ENCODE measurements at places on chromosomes 1 and 21.

DNA sequence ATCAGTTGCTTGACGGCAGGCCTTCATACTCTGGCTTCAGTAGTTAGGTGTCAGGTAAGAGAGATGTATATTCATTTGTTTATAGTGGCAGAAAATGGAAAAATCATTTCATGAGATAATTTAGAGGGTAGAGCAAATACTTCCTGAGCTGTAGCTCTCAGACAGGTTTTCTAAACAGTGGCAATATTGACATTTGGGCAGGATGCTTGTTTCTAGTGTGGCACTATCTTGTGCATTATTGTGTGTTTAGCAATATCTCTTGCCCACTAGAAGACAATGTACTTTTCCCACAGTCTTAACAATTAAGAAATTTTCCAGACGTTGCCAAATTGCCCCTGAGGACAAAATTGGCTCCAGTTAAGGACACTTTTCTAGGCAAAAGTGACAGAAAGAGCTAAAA is 1143.1 kb downstream of the PLA2G4A start:
- DNase-seq = no peak

- no peak for DNase-seq
Observed at GRCh38 chr1:153262070-153262366, 2.5 kb downstream of the LORICRIN start.

DNA sequence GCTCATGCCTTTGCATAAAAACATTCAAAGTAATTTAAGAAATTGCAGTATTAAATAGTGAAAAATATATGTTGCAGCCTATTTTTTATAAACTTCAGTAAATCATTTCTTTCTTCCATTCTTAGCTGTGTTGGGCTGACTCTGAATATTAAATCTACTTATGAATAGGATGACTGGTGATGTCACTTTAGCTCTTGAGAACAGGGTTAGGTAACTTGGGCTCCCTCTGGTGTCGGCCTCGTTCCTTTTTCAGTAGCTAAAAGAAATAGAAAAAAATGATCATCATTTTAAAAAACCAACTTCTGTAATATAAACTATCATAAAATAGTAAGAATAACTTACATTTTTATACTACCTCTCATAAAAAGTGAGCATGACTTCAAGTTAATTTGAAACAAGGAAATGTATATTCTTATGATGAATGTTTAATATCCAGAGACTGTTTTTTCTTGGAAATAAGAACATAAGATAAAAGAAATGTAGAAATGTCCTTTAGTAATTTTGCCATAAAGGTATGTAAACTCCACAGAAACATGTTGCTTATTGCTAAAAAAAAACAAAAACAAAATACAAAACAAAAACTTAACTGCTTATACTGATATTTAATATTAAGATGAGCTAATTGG is 26.8 kb upstream of the NCAM2 start:
- DNase-seq = peak; percentile 68

DNA sequence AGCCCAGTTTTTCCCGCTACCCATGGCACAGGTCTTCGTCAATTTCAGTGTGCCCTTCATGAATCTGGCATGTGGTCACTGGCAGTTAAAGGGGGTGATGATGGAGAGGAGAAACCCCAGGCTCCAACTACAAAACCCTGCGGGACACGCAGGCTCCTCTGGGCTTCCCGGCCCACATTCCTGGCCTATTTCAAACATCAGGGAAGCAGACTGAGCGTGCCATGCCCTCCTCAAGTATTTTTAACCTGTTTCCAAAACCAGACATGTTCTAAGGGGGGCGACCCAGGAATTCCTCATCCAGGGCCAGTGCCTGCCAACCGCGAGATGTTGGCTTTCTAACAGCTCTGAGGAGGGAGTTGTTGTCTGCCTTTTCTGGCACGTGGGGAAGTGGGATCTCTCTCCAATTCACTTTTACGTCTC is 85.1 kb downstream of the CAPZB start:
- DNase-seq = peak; percentile 52

- no peak for DNase-seq
Observed at GRCh38 chr1:116243333-116244054, 129.6 kb upstream of the ATP1A1 start.

- DNase-seq = no peak
Observed at GRCh38 chr1:1438531-1439381, 3.3 kb downstream of the VWA1 start.

DNA sequence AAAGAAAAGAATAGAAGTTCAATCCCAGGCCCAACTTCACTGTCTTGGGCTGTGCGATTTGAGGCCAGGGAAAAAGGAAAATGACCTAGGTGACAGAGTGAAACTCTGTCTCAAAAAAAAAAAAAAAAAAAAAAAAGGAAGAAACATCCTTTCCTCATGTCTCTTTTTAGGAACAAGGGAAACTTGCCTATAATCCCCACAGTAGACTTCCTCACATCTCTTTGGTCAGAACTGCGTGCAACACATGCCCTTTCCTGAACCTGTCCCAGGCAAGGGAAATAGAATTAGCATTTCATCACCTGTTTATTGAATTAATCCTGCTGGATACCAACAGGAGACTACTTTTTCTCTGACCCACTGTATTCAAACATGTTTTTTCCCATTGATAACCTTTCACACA is 2.3 kb downstream of the DCST1 start:
- DNase-seq = no peak

- no peak for DNase-seq
Observed at GRCh38 chr21:42429021-42429420, 25.3 kb downstream of the UBASH3A start.

- no peak for DNase-seq
Observed at GRCh38 chr21:32377991-32378390, 14.8 kb downstream of the URB1 start.

DNA sequence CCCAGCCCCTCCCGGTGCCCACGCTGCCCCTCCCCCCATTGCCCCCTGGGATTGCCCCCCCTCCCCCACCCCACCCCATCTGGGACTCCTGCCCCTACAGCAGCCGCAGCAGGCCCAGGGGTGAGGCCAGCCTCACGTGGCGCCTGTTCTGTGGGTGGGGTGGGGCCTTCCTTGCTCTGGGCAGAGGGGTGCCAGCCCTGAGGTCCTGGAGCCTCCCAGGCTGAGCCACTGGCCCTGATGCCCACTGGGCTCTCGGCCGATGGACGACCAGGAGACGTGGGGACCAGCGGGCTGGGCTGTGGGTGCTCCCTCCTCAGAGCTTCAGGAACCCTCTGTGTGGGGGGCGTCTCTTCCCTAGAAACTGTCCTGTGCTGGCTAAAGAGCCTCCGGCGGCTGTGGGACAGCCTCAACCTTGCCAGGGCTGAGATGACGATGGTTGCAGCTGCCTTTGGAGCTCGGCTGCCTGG is 5.8 kb upstream of the C1orf159 start:
- no peak for DNase-seq

DNA sequence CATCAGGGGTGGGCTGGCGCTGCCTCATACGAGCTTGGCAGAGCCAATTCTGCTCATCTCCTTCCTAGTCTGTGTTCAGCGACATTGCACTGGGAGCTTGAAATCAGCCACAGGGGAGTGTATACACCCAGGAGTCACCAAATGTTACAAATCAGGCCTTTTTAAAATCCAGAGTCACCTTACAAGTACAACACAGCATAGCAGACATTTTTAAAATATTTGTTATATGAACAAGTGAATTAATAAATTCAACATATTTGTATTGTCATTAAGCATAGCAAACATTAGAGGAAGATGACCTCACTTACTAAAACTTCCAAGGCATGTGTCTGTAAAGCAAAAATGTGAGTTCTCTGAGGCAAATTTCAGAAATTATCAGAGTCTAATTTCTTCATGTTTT is 210.0 kb downstream of the HLX start:
- peak; percentile 40 for DNase-seq

- DNase-seq = no peak
Observed at GRCh38 chr1:39322431-39322830, 117.9 kb downstream of the MACF1 start.

DNA sequence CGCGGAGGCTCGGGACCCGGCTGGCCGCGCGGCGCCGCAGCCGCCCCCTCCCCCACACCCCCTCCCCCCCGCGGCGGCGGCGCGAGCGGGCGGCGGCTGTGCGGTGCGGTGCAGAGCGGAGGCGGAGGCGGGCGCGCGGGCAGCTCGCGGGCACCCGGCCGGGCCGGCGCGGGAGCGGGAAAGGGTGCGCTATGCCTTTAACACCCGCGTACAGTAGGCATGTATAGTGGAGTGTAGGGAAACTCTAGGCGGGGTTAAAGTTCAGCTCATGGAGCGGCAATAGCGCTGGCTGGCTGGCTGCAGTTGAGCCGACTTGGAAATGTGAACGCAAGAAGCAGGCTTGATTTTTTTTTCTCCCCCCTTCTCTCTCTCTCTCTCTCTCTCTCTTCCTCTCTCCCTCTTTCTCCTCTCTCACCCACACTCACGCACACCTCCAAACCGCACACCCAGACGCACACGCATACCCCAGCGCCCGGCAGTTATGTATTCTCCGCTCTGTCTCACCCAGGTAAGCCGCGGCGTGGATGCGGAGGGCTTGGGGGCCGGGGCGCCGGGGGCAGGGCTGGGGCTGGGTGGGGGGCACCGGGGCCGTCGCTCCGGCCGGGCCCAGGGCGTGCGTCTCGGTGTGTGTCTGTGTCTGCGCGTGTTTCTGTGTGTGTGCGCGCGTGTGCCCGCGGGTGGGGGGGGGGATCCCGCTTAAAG is at the start of gene NFIA:
NFIA (plus strand) TSS at position 251 of the 702 bp plus-strand sequence.
- peak; percentile 66 for DNase-seq

GRCh38 chr1:90127288-90127953 is 132.5 kb downstream of the ZNF326 start:
- no peak for DNase-seq

DNA sequence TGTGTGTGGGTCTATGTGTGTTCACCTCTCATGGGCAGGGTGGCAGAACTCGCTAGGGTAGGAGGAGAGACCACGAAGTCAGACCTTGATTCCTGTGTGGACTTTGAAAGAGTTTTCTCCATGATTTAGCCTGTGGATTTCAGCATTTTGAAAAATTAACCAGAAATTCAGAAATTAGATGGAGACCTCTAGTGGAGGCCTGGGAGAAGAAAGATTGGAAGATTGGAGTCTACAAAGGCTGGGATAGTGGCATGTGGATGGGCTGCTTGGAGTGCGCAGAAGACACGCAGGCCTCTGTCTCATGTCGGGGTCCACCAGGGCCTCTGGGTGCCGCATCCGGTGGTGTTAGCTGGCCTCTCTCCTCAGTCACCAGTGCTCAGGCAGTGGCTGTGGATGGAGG is 18.9 kb upstream of the IGSF5 start:
- DNase-seq = no peak

DNA sequence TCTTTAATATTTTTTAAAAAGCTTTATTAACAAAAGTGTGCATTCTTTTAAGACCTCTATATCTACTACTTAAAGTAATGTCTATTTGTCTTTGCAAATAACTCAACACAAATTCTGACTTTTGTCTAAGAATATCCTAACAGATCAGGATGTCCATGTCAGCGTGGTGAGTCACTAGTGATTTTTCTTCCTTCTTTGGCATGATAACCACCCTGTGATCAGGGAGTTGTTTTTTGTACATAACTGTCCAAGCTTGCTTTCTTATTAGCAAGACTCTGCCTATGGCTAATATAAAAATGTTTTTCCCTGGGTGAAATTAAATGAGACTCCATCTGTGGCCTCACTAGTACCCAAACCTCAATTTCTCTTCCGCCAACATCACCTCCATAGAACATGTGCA is 688.9 kb upstream of the ADGRL2 start:
- peak; percentile 60 for DNase-seq

DNA sequence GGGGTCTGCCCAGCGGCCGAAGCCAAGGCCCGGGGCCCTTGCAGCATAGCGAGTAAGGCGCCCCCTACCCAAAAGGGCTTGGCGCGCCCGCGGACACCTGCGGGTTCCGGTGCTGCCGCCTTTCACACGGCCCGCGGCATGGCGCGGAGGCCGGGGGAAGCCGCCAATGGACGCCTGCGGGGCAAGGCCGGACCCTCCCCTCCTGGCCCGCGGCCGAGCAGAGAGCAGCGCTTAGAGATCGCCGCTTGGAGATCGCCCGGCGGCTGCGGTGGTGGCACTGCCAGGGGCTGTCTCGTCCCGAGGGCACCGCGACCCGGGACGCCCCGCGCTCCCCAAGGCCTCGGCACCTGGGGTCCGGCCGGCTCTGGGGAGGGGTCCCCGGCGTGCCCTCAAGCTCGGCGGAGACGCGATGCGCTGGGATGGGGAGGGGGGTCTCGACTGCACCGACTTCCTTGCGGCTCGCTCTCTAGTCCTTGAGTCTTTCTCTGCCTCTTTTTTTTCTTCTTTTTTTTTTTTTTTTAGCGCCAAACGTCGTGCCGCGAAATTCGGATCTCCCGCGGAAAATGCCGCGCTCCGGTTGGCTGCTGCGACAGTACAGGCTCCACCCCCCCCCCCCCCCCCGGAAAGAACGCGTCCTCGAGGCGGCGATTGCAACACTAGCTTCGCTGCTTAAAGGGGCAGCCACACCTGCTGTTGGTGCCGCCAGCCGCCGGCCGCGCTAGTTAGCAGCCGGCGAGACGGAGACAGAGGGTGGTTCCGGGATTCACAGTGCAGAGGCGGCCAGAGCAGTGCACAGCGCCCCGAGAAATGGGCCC is at the start of gene E2F2:
E2F2 (minus strand) TSS at position 487 of the 815 bp plus-strand sequence; CDS start at position 47, 440 bp downstream.
- DNase-seq = peak; percentile 91

GRCh38 chr1:164950541-164950986 is 391.6 kb downstream of the PBX1 start:
- no peak for DNase-seq

GRCh38 chr1:47866601-47867437 is 130.4 kb downstream of the TRABD2B start:
- DNase-seq = no peak

DNA sequence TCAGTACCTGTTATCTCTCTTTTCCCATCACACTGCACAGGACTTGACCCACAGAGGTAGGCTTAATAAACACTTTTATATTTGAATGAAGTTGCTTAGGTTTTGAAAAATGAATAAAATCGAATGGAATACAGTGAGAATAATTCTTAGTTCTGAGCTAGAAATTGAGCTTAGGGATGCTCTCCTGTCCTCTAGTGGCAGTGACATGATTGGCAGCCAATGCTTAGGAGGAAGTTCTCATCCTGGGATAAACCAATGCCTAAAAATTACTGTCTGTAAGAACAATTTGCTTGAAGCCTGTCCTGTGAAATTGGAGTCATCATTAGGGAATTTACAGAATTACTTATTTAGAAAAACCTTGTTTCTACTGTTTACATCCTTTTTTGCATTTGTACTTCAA is 21.3 kb upstream of the CYP4X1 start:
- DNase-seq = no peak

DNA sequence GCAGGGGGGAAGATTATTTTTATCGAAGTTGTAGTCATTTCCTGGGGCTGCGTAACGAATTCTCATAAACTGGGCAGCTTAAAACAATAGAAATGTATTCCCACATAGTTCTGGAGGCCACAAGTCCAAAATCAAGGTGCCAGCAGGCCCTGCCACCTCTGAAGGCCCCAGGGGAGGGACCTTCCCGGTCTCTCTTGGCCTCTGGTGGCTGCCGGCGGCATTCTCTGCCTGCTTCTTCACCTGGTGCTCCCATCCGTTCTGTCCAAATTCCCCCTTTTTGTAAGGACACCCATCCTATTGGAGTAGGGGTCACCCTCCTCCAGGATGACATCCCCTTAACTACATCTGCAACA is 92.8 kb downstream of the PDE9A start:
- no peak for DNase-seq
